HEK293T (cell line): ENCODE measurements at places on chromosomes 1 and 21.

DNA sequence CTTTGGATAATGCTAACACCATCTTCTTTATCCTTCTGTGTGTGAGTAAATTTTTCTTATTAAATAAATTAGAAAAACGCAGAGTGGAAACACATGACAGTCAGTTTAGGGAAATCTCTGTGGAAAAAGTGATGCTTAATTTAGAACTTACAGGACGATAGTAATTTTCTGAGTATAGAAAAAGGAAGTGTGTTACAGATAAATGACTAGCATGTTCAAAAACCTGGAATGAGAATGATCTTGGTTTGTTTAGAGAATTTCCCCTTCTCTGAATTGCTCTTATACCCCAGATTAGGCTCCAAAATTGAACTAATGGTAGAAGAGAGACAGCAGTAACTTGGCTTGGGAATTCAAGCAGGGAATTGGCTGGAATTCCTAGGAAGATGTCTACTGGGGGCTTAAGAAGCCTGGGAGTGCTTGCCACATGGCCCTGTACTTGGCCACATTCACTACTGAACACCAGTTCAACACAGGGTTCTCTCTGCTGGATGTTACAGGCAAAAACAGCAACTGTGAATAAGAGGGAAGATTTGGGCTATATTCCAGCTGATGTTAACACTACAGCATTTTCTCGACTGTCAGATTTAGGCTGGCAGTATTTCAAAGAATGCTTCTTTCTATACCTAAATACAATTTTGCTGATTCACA is 1004.2 kb downstream of the TTLL7 start:
- DNase-seq: no peak

DNA sequence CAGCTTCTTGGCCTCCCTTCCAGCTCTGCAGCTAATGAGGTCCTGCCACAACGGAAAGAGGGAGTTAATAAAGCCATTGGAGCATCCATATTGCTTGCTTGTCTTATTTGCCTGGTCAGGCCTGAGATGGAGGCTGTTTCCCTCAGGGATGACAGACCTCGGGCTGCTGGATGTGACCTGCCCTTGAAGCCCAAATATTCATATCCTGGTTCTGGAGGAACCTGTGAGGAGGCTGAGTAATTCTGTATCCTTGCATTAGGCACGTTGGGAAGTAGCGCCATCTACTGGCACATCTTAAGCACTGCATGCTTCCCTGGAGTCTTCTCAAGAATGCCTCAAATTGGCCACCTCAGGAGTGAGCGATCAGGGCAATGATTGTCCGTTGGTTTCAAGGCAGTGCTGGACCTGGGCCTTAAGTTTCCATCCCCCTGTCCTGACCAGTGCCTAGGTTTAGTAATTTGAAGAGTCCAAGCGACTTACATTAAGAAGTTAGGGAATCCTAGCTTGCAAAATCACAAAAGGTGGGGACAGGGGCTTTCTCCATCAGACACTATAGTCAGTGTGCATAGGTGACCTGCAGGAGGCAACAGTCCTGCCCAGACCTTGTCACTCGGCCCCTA is 13.8 kb upstream of the NASP start:
- DNase-seq: peak; percentile 78

- no peak for DNase-seq
Observed at GRCh38 chr1:31812158-31812829, 3.5 kb downstream of the SPOCD1 start.

- no peak for DNase-seq
Observed at GRCh38 chr1:227434808-227435444, 116.6 kb upstream of the CDC42BPA start.

GRCh38 chr1:117574161-117574835 is 31.6 kb upstream of the TENT5C start:
- DNase-seq: no peak

DNA sequence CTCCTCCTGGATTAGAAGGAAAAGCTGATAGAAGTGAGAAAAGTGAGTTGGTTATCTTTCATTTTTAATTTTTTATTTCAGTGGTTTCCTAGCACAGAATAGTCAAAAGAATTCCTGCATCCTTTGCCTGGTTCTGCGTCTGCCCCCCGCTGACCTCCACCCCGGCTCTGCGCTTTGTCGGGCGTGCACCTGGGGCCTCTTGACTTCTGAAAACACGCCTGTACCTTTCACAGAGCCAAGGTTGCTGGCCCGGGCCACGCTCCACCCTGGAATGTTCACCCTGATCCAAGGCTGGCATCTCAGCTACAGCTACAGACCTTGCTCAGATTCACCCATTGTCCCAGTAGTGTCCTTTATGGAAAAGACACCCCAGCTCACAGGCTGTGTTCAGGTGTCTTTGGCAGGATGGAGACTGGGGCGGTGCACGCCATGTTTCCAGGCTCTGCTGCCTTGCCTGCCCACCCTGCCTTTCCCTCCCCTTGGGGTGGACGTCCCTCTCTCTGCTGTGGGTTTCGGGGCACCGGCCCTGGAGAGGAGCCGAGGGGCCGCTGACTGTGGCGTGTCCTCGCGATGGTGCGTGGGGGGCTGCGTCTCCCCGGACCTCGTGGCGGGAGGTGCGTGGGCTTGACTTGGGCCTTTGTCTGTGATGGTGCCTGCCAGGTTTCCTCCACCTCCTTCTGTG is 40.3 kb upstream of the DIP2A start:
- no peak for DNase-seq

GRCh38 chr1:222096883-222097282 is 355.0 kb upstream of the DUSP10 start:
- DNase-seq: no peak

GRCh38 chr21:30166705-30167104 is at the start of gene CLDN17:
Gene CLDN17 (minus strand): TSS chr21:30166805. CDS start chr21:30166617, 188 bp downstream.
- DNase-seq: no peak

DNA sequence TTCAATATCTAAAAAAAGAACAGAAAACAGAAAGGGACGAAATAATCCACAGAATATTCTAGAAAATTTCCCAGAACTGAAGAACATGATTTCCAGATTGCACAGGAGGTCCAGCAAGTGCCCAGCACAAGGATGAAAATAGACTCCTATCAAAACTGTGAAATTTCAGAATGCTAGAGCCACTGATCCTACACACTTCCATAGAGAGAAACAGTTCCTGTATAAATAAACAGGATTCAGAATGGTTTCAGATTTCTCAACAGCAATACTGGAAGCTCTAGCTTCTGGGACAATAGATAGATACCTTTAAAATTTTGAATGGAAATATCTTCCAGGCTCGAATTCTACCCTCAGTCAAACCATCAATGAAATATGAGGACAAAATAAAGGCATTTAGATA is 4.6 kb downstream of the TARBP1 start:
- DNase-seq: no peak

GRCh38 chr1:60826320-60827094 is 255.9 kb upstream of the NFIA start:
- DNase-seq: no peak

- DNase-seq: no peak
Observed at GRCh38 chr1:98157524-98158313, 236.9 kb upstream of the DPYD start.

DNA sequence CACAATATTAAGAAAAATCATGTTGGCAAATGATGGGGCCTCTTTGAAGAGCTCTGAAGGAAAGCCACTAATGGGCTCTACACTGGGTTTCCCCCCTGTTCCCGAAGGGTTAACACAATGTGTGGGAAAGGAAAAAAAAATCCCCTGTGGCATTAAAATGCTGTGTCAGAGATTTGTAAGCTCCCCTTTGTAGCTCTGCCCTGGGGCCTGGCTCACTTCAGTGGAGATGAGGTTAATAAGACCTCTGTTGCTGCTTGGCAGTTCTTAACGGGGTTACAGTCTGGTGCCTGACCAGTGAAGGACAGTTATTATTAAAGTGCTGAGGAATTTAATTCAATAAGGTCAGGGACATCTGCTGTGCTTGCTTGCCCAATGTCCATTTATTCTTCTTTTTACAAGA is 129.7 kb upstream of the UBE2U start:
- DNase-seq: no peak

GRCh38 chr1:228937851-228938536 is 202.7 kb downstream of the RHOU start:
- no peak for DNase-seq

- no peak for DNase-seq
Observed at GRCh38 chr1:235799264-235799663, 67.4 kb downstream of the LYST start.

- DNase-seq: no peak
Observed at GRCh38 chr1:3461934-3462275, 7.4 kb downstream of the ARHGEF16 start.

- DNase-seq: no peak
Observed at GRCh38 chr1:240701412-240701811, 89.5 kb upstream of the GREM2 start.

DNA sequence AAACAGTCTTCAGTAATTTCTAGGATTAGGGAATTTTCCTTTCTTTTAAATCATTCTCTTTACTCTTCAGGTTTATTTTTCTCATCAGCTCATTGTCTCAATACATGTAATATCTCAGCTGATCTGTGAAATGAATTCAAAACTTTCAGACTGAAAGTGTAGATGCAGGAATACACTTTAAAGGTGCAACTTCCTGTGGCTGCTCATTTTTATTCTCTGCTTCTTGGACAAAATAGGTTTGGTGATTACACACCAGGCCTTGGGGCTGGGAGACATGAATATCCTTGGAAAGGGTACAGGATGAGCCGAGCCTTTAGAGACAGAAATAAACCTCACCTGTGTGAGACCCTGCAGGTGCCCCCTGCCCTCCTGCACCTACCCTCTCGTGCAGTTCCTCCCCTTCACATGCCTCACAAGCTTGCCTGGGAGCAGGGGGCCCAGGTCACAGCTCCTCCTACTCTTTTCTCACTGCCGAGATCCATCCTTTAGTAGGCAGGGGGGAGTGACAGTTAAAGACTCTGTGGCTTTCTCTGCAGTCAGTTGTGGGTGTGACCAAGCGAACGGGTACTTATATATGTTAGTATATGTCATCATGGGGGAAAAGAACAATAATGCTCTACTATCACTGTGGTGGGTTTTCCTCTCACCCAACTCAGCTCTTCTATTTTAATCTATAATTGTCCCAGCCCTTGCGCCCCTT is 23.6 kb downstream of the XCL2 start:
- DNase-seq: no peak

- DNase-seq: peak; percentile 55
Observed at GRCh38 chr1:241934201-241934848, 23.2 kb upstream of the BECN2 start.

DNA sequence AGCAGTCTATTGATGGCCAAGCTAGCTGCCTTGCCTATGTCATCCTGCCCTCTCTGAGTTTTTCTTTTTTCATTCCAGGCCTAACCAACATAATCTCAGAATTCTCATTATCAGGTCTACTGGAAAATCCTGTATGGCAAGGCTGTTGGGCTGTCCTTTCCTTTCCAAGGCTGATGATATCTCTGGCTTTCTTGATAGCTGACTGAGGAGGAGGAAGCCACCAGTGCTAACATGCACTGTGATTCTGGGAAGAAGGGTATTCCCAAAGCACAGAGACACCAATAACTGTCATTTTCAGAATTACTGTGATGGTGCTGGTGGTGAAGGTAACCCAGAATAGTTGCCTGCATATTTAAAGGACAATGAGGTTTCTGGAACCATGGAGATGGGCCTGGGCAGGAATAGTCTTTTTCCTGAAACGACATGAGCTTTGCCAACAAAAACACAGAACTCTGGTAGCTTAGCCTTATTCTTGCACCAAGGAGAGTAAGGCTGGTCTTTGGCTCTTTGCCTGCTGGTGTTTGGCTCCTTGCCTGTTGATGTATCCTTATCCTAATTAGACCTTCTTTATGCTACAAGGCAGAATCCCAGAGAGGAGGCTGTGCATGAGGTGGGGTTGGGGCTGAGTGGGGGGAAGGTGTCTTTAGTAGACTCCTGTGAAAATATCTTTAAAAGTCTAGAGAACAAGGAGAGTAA is 157.4 kb downstream of the TNFSF18 start:
- no peak for DNase-seq

DNA sequence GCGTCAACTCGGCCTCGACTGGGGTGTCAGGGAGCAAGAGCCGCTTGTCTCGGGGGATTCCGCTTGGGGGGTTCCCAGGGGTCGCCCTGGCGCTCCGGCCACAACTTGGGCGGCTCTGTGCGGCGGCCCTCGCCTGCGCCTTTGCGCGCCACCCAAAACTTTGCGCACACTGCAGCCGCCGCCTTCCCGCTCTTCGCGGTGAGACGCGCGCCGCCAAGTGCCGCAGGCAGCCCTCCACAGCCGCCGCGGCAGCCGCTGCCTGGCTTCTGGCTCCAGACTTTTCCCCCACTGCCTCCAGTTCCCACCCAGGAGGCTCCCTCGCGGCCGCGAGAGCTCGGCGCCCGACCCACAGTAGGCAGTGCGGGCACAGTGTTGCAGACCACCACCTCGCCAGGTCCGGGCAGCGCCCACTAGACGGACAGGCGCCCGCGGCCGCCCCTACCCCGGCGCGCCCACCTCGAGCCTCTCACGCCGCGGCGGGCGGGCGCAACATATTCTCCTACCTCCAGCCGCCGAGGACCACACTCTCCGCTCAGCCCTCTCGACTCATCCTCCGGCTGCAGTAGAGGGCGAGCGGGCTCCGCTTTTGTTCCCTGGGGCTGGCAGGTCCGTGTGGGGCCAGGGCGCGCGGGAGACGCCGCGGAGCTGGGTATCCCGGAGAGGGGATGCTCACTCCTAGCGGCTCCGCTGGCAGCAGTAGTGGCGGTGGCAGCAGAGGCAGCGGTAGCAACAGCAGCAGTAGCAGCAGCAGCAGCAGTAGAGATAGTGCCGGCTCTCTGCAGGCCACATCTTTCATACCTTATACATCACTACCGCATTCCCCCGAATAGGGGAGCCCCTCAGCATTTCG is 296.6 kb downstream of the OMA1 start:
- DNase-seq: peak; percentile 68

DNA sequence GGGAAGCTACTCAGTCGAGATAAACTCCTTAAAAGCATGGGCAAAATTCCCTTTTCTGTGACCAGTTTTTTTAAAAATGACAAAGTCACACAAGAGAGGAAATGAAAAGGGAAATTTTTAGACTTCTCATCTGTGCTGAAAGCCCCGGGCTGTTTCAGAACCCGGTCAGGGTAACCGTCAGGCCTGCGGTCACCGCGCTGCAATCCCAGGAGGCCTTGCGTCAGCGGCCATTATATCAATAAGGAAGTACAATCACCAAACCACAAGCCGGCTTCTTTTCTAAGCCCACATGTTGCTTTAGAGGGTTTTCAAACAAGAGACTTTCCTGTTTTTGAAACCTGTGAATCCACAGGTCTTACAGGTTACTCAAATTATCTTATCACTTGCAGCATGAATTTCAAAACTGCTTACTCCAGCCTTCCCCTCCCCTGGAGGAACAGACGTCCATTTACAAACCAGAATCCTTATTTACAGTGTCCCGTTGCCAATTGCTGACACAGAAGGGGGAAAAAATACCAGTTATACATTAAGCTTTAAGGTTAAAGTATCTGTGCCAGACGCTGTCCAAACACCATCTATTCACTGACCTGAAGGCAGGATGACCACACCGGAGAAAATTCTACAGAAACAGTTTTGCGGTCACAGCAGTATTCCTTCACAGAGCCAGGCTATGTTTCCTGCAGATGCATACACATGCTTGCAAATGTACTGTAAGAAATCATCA is 165.3 kb downstream of the TOMM20 start:
- no peak for DNase-seq
